LHCN-M2 (cell line): ENCODE measurements at places on chromosomes 13 and 19. TPM values are rescaled to one million over a fixed set of nuclear protein-coding genes. Genes with fewer than 3 reads are reported as not detected.

The C1QTNF9 gene
- not detected in 2 replicates for total RNA-seq

The CXCL17 gene
- not detected in 2 replicates for total RNA-seq

The MBD3 gene
- 174 and 191 TPM in 2 replicates for total RNA-seq

The NALCN gene
- 5.0 and 7.0 TPM in 2 replicates for total RNA-seq

The ADM5 gene
- 1.2 TPM in 2 replicates for total RNA-seq

The POLD1 gene
- 56.0 and 69.5 TPM in 2 replicates for total RNA-seq

The ZNF28 gene
- total RNA-seq = 14.1 and 18.5 TPM in 2 replicates

The KLK15 gene
- total RNA-seq = not detected in 2 replicates

The TTC9B gene
- total RNA-seq = not detected in 2 replicates

The GNG8 gene
- total RNA-seq = not detected in 2 replicates
